ENCODE measurements at places on chromosomes 2 and 18. TPM values are rescaled to one million over a fixed set of nuclear protein-coding genes. Genes with fewer than 3 reads are reported as not detected.

ACKR3 gene
- polyA plus RNA-seq = 58.9 TPM

AFF3 gene
- 18.4 TPM for polyA plus RNA-seq

GBX2 gene
- 0.91 TPM for polyA plus RNA-seq

PRKAG3 gene
- polyA plus RNA-seq = 0.17 TPM

STPG4 gene
- polyA plus RNA-seq = 0.22 TPM

PSTPIP2 gene
- 10.9 TPM for polyA plus RNA-seq

PLGLB1 gene
- 5.7 TPM for polyA plus RNA-seq

SERPINB2 gene
- polyA plus RNA-seq = 0.09 TPM

TCF7L1 gene
- polyA plus RNA-seq = 53.0 TPM

ANO7 gene
- 2.2 TPM for polyA plus RNA-seq

SRBD1 gene
- 25.9 TPM for polyA plus RNA-seq

- no peak for DNase-seq
These were observed 42.9 kb downstream of the TMEFF2 start for GRCh38 chr2:192151853-192152252.

- no peak for DNase-seq
These were observed 7.3 kb downstream of the PXDN start for GRCh38 chr2:1736997-1737480.

DNA sequence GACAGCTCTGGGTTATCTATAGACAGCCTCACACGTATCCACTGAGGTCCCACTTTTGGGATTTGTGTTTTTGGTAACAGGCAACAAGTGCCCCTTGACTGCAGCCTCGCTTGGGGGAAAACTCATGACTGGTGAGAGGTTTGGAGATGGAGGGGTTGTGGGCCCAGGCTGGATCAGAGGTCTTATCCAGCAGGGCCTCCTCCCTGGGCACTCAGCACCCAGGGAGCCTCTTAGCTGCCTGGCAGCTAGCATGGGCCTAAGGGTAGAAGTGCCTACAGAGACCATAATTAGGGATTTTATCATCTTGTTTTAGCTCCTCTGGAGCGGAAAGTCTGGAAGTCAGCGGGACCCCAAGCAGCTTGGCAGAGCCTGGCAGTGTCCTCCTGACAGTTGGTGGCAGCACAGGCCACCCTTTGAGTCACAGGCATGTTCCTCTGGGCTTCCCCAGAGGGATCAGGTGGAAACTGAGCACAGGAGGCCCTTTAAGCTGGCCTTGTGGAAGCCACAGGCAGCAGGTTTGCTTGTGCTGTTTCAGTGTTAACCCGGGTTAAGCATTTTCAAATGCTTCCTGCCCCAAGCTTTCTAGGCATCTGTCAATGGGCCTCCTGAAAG is 143.1 kb downstream of the KCTD1 start:
- DNase-seq = no peak

DNA sequence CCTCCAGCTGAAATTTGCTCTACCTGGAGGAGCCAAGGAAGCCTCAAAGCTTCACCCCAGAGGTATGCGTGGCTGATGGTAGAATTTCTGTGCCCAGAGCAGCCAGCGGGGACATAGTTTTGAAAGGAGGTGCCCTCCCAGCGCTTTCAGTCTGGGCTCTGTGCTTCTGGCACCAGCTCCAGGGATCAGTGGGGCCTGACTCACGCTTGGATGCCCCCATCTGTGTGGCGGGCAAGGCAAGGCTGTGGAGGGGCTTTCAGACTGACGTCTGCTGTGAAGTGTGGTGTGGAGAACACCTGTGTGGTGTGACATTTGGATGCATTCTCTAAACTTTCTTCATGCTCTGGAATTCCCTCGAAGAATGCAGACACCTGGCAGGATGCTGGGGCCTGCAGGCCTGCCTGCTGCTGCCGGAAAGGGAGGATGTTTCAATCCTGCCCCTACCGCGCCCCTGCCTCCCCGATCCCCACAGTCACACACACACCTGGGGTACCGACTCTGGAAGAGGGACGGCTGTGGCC is 84.1 kb downstream of the CTIF start:
- DNase-seq = no peak

DNA sequence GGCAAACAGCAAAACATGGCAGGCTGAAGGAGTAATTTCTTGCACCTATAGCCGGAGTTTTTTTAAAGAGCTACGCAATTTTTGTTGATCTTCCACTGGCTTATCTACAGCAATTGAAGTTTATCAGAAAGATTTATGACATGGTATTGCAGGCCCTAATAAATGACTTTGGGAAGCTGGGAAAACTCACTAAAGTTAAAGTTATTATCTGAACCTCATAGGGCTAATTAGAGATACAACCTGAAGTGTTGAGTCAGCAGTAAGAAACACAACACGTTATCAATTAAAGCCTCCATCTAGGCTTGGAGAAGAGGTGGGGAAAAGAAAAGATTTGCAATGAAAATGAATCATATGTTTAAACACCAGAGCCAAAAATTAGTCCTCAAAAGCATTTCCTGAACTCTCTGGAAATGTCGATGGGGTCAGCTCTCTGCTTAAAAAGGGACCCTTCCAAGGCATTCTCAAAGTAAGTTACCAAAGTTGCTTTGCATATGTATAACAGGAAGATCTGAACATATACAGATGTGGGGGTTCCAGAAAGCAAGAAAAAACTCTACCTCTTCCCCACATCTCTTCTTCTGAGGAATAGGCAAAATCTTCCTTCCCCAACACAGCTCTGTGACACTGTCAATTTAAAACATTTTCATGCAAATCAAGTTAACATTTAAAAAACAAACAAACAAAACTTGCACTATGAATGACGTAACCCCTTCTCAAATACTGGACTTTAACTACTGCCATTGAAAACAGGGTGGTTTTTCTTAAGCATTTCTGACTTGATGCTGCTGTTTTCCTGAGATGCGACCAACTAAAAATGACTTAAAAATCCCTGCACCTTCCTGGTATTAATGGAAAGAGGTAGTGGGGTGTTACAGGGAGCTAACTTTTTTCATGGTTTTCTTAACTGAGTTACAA is 915.6 kb downstream of the NRXN1 start:
- DNase-seq = no peak

DNA sequence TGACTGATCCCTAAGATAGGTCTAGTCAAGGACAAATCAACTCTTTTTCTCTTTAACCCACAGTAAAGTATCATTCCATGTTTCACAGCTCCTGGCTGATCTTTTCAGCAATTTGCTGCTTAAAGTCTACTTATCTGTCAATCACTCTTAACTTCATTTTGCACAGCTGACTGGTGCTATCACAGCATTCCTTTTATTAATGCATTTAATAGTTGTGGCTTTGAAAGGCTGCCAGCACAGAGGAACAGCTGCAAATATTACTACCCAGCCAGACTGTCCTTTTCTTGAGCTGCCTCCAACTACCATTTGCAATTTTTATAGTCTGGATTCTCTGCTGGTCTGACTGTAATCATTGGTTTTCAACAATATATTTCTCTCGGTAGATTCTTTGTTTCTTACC is 303.5 kb downstream of the STK39 start:
- no peak for DNase-seq

DNA sequence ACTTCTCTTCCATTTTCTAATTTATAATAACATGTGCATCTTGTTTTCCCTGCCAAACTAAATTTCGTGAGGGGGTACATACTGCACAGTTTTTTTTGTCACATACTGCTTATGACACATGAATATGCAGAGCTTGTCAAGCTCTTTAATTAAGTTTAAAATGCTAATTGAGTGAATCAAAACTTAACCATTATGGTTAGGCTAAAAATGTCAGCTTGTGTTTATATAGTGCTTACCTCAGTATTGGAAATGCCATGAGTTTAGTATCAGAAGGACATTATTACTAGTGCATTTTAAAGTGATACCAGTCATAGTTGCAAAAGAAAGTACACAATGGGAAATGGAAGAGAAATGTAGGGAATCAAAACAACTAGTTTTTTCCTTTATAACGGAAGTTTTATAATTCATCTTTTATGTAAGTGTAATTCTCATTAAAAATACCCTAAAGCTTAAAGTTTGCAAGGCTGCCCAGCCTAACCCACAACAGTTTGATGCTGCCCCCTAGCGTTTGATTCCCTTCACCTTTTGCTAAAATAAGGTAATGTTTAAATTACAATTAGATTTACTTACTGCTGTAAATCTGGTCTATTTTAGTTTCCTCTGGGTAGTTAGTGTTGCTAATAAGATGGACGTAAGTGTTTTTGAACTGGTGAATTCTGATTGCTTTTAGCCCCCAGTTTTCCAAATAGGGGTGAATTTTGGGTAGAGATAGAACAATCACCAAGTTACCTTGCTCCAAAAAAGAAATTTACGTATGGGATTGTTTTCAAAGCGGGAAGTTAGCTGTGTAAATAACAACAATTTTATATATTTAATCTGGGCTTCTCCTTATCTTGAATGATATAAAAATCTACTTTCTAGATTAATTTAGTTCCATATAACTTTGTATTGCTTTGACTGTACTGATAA is 3.2 kb downstream of the SLC39A10 start:
- DNase-seq = peak; percentile 72

DNA sequence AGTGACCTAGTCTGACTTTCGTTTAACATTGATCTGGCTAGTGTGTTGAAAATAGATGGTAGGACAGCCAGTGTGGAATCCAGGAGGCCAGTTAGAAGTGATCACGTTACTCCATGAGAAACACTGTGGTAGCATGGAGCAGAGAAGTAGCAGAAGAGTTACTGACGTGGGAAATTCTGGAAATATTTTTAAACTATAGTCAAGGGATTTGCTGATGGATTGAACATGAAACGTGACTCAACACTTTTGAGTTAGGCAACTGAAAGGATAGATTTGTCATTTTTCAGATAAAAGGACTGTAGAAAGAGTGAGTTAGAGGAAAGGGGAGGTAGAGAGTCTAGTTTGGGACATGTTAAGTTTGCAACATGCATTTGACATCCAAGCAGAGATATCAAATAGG is 130.4 kb downstream of the IRS1 start:
- DNase-seq = no peak

DNA sequence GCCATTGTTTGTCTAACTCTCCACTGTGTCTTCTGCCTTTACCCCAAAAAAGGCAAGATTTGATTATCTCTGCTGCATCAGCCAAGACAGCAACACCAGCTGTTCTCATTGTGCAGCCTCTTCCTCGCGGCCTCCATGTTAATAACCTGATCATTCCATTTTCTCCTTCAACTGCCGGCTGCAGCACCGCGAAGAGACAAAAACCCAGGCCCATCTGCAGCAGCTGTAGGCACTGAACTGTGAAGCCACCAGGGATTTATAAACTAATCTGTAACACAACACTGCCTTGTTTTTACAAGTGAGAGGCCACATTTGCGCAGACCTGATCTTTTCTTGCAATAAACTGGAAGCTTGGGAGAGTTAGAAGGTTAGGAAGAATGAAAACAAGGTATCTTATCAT is 147.8 kb downstream of the SATB2 start:
- DNase-seq = no peak

DNA sequence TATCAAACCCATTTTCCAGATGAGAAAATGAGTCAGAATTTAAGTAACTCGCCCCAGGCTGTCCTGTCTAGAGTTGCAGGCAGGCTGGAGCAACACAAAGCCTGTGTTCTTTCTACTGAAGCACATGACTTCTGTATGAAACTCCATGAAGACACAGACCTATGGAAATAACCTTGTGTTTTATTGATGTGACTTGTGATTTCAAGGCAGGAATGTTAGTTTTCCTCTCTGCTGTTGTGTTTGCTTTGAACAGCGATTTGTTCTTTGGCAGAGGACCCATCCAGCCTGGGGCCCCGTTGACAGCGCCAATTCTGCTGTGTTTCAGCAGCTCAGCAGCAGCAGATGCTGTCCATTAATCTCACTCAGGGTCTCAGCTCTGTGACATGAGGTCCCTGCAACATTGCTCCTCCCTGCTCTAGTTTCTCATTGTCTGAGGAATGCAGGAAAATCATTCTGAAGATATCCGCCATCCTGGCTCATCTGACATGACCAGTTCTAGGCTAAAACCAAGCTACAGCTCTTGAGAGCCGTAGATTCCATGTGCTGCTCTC is 344.3 kb upstream of the RAB12 start:
- DNase-seq = peak; percentile 59

DNA sequence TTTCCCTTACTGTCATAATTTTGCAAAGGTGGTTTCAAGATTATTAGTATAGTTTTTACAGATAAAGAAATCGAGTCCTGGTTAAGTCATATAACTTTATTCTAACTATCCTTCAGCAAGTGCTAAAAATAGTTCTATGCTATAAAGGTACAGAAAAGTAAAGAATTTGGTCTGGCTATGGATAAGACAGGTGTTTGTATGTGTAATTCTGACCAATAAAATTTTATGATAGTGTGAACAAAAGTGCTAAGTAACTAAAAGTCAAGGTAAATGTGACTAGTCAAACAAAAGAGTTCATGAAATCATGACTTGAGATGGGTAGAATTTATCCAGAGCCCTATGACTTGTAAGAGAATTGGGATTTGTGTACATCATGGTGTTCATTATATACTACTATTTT is 140.7 kb downstream of the COMMD1 start:
- no peak for DNase-seq

- no peak for DNase-seq
These were observed 2.4 kb downstream of the TMEM200C start for GRCh38 chr18:5892823-5893431.

GRCh38 chr2:43303889-43304288 is 77.5 kb upstream of the ZFP36L2 start:
- DNase-seq = no peak

DNA sequence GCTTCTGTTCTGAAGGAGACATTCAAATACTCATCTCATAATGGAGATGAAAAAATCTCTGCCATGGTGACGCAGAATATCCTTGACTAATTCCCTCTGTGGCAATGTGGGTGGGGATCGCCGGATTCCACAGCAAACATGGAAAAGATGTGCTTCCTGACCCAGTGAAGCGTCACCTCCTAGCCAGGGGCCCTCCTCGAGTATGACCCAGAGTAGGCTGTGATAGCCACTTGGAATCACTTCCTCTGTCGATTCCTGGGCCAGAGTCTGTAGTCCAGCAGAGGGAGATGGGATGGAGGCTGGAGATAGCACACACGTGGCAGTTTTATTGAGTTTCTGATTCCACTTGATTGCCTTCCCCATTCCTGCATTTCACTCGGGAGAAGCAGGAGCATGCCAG is 36.8 kb downstream of the DRC1 start:
- DNase-seq = no peak

- DNase-seq = no peak
These were observed 281.8 kb upstream of the TCF4 start for GRCh38 chr18:55869556-55870501.

- DNase-seq = no peak
These were observed 39.4 kb upstream of the ZNF397 start for GRCh38 chr18:35201256-35201931.

GRCh38 chr18:21051620-21052019 is 60.0 kb downstream of the ROCK1 start:
- DNase-seq = no peak

GRCh38 chr2:99861376-99861760 is 281.0 kb downstream of the AFF3 start:
- DNase-seq = no peak

GRCh38 chr2:161332371-161332967 is 24.2 kb downstream of the PSMD14 start:
- DNase-seq = no peak

DNA sequence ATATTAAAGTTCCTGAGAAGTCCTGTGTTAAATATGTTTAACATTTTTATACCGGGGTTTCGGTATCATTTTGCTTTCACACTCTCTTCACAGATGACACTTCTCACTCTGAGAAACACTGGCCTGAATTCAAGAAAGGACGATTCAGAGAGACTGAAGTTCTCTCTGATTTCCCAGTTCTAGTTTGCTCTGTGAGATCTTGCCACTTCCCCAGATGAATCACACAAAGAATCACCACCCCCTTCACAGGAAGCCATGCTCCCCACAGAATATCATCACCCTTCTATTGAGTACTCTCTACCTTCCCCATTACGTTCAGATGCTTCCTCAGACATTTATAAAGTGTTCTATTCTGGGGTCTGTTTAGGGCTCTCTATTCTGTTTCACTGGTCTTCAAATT is 16.1 kb upstream of the CD207 start:
- DNase-seq = no peak
